ENCODE measurements at places on chromosomes 6 and 20. TPM values are rescaled to one million over a fixed set of nuclear protein-coding genes. Genes with fewer than 3 reads are reported as not detected.

SIRPA gene
- total RNA-seq, result 25.8 TPM

PLEKHG1 gene
- 16.4 TPM for total RNA-seq

NMBR gene
- total RNA-seq, result not detected

NPBWR2 gene
- not detected for total RNA-seq

FAM209B gene
- not detected for total RNA-seq

PRPH2 gene
- 0.36 TPM for total RNA-seq

RFX6 gene
- not detected for total RNA-seq

ASIP gene
- 18.4 TPM for total RNA-seq

CST9L gene
- not detected for total RNA-seq

PGC gene
- total RNA-seq, result not detected

WFDC12 gene
- total RNA-seq, result not detected

COL19A1 gene
- 0.97 TPM for total RNA-seq

SPAG4 gene
- total RNA-seq, result 2.7 TPM

SLC52A3 gene
- 1.7 TPM for total RNA-seq

RAET1E gene
- total RNA-seq, result 0.58 TPM

PPP1R14C gene
- total RNA-seq, result 109 TPM

CRYBG1 gene
- 1.5 TPM for total RNA-seq

PREP gene
- total RNA-seq, result 32.3 TPM

EEF1E1 gene
- total RNA-seq, result 13.3 TPM

ZSCAN16 gene
- total RNA-seq, result 1.7 TPM

SLC17A2 gene
- not detected for total RNA-seq

VSX1 gene
- total RNA-seq, result 0.20 TPM

FGD2 gene
- 1.8 TPM for total RNA-seq

SLC22A3 gene
- 0.58 TPM for total RNA-seq

PGBD1 gene
- 3.2 TPM for total RNA-seq

RAD21L1 gene
- total RNA-seq, result not detected

CST4 gene
- not detected for total RNA-seq

ADAT2 gene
- total RNA-seq, result 1.9 TPM

CRISP3 gene
- not detected for total RNA-seq

METTL24 gene
- total RNA-seq, result 2.4 TPM

IL20RA gene
- 2.6 TPM for total RNA-seq

LY6G6F gene
- total RNA-seq, result not detected

SRMS gene
- total RNA-seq, result not detected

COL21A1 gene
- 109 TPM for total RNA-seq

CLIC5 gene
- 342 TPM for total RNA-seq

TFAP2C gene
- total RNA-seq, result not detected

KCNB1 gene
- total RNA-seq, result 3.4 TPM

Data from heart right ventricle (tissue), 16 donors.